Fibroblast of skin of back (primary cell): ENCODE measurements at places on chromosomes 13 and 19.

DNA sequence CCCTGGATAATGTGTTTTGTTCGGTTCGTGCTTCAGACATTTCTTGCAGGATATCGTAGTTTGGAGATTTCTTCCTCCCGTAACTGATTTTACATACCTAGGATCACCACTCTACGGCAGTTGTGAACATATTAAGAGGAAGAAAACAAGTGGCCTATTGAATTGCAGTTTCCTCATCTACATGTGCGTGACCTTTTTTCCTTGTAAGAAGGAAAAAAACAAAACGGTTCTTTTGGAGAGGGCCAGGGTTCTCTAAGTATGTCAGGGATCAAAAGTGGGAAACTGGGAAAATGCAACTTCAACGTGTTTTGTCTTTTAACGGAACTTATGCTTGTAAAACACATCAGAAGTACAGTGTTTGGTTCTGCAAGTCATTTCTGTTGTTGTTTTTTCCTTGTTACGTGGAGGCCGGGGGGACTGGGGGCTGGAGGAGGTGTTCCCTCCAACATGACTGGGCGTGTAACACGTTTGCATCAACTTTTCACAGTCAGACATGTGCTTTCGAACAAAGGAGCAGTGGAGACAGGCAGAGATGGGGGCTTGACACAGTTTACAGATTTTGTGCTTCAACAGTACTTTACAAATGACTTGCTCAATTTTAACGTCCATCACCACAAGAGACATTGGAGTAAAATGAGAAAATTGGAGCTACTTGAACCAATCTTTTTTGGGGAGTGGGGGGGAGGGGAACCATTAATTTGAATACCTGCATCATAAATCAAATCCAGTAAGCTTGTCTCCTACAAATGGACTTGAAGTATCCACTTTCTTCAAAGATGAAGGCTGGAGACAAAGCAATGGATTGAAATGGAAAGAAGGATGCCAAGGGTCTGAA, 3.8 kb downstream of the ZC3H4 start:
- DNase-seq, result peak; percentile 47

DNA sequence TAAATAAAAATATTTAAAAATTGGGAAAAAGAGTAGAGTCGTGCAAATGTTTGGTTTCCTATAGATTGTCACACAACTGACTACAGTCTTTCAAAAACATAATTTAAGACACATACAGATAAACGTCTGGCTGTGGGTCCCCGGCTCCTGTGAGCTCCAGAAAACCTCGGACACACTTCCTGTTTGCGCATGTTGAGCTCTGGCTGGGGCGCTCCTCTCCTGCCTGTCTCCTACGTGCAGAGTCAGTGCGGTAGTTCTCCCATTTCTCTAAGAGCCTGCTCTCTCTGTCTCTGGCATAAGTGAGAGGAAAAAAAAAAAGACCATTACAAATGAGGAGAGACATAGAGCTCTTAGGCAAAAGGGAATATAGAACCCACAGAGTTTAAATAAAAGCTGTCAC, 128.2 kb upstream of the OBI1 start:
- no peak for DNase-seq

DNA sequence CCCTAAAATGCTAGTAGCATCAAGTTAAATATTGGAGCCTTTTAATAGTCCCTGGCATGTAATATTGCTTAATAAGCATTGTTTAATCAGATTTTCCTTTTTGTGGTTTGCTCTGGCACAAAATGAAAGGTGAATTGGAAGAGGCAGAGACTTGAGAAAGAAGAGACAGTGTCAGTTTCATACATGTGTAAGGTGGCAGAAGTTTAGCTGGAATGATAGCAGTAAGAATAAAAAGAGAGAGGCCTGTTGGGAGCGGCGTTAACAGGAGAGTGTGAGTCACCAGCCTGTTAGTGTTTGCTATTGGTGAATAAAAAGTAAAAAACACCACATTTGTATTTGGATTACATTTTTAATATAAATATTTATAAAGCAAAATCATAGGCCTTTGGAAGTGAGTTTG, 145.3 kb downstream of the PDS5B start:
- no peak for DNase-seq

- DNase-seq, result no peak
These were observed 122.3 kb downstream of the ZDHHC20 start for GRCh38 chr13:21336609-21337349.

DNA sequence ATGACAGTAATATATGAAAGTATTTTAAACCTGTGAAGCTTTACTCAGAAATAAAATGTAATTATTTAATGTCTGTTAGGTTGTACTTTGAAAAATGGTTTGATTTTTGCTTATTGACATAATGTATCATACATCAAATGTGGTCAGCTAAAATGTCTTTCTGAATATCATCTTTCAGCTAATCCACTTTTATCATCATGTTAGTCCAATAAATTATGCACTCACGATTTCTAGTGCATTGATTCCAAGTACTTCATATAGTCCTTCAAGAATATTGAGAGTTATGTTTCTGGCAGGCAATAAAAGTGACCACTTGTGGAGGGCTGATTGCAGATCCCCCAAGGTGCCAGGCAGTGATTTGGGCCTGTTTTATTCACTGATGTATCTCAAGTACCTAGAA, 1204.1 kb downstream of the OLFM4 start:
- DNase-seq, result no peak

GRCh38 chr13:20348645-20349408, 116.7 kb upstream of the GJB6 start:
- no peak for DNase-seq

GRCh38 chr13:60226507-60226906, 62.8 kb upstream of the DIAPH3 start:
- DNase-seq, result peak; percentile 32
